ENCODE measurements at places on chromosomes 3 and 15. TPM values are rescaled to one million over a fixed set of nuclear protein-coding genes. Genes with fewer than 3 reads are reported as not detected.

GPR149 gene
- not detected for total RNA-seq

DNA sequence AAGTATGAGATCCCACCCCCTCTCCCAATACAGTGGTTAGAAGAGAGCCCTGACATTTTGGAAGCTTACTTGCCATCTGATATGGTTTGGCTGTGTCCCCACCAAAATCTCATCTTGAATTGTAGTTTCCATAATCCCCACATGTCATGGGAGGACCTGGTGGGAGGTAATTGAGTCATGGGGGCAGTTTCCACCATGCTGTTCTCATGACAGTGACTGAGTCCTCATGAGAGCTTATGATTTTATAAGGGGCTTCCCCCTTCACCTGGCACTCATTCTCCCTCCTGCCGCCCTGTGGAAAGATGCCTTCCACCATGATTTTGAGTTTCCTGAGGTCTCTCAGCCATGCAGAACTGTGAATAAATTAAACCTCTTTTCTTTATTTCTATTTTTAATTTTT is 28.8 kb upstream of the HES1 start:
- no peaks in the 10 kb centered on the region for H3K36me3 ChIP-seq
- no peaks in the 10 kb centered on the region for H3K4me1 ChIP-seq
- peaks cover 48% of the 10 kb centered on the region for H3K27me3 ChIP-seq
- DNase-seq, result no peak

MAP1A gene
- 121 TPM for total RNA-seq

COX17 gene
- total RNA-seq, result 8.0 TPM

GRCh38 chr15:57694279-57694678 is 12.2 kb upstream of the POLR2M start:
- H3K36me3 ChIP-seq, result no peaks in the 10 kb centered on the region
- H3K4me1 ChIP-seq, result peaks cover 24% of the 10 kb centered on the region
- DNase-seq, result peak; percentile 35
- no peak overlapping the region for H3K27ac ChIP-seq

Measured in osteoblast (primary cell).